ENCODE measurements at places on chromosomes 5 and 9.

- DNase-seq: no peak
Observed at GRCh38 chr5:77087484-77088261, 588 bp upstream of the ZBED3 start.

- DNase-seq: no peak
Observed at GRCh38 chr5:123882965-123883345, 371.0 kb downstream of the CSNK1G3 start.

DNA sequence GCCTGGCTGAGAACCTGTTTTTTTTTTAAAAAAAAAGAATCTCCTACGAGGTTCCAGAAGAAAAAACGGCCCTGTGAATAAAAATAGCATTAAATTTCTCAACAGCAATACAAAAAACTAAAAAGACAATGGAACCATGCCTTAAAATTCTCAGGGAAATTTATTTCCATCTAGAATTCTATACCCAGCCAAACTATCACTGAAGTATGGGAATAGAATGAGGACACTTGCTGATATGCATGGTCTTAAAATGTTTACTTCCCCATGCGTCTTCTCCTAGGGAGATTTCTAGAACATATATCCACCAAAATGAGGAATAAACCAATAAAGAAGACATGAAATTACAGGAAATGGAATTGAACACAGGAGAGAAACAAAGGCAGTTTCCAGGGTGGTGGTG, 16.5 kb upstream of the NSMF start:
- no peak for DNase-seq

DNA sequence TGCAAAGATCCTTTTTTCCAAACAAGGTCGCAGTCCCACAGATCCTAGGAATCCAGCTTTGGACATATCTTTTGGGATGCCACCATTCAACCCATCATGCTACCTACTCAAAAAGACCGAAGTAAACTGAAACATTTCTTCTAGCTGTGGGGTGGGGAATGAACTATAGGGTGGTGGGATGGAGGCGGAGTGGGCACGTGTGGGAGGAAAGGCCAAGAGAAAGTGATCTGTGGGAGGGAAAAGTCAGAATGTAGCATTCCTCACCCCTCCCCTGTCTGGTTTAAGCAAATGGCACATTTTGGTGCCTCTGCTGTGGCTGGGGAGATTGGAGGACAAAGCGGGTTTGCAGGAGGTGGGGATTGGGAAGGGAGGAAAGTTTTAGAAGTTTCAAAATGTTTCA, 59.2 kb upstream of the IL17B start:
- DNase-seq: no peak

DNA sequence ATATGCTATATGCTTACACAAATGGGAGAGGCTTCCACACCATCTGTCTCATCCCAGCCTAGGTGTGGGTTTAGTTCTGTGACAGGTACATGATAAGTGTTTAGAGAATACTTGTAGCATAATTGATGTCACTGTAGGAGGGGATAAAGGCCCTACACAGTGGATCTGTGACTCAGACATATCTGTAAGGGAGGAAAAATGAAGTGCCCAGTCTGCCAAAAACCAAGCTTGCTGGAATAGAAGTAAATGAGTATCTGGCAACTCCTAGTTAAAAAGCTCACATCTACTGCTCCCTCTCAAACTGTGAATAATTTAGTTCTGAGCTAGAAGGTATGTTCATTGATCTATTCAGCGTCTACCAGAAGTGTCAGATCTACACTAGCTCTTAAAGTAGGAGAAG, 38.9 kb upstream of the FAM174A start:
- no peak for DNase-seq

- no peak for DNase-seq
Observed at GRCh38 chr9:84671586-84672521, 2.3 kb downstream of the NTRK2 start.

DNA sequence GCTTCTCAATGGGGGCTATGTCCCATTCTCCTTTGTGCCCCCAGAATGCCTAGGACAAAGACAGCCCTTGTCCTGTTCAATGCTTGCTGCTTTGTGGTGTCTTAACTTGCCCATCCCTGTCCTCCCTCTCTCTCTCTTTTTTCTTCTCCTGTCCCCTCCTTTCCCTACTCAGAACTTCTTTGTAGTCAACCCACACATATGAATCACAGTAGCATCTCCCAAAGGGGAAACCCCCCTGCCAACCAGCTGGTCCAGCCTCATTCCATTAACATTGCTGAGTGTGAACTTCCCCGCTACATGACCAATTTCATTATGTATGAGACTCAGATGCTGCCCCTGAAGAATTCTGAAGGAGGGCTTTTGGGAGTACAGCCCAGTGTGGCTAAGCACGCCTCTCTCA, 408.3 kb downstream of the ENC1 start:
- no peak for DNase-seq

- no peak for DNase-seq
Observed at GRCh38 chr9:36559036-36559695, 13.5 kb upstream of the MELK start.

DNA sequence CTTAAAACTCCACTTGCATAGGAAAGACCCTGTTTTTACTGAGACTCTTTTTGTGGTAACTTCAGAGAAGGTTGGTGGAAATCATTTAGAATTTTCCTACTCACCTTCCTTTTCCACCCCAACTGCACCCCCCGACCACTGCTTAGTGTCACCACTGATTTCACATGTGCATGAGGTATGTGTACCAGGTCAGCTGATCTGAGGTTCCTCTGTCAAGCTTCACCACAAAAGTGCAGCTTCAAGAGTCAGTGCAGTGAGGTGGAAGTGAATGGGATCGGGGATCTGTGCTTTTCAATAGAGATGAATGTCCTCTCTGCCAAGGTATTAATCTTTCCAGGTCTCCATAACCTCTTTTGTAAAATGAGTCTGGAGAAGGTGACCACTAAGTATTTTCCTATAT, 260.5 kb upstream of the WWC1 start:
- no peak for DNase-seq

GRCh38 chr5:169548315-169548714, 35.3 kb upstream of the SPDL1 start:
- DNase-seq: no peak

- DNase-seq: no peak
Observed at GRCh38 chr5:102858808-102859207, 103.7 kb downstream of the PAM start.

GRCh38 chr5:154384480-154385235, 61.1 kb upstream of the SAP30L start:
- DNase-seq: peak; percentile 41

DNA sequence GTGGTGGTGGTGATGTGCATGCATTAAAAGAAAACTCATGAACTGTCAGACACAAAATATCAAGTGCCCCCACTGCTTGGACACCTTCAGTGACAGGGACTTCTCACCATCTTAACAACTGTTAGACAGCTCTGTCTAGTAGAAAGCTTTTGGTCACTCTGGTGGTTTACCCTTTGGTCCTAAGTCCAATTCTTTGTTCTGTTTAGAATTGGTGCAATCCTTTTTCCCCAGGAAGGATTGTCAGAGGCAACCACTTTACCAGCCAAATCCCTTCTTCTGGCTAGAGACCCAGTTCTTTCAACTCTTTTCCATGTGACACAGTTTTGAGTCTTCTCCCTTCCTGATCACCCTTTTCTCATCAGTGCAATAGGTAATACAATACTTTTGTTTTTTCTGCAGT, 140.2 kb downstream of the SEC61B start:
- no peak for DNase-seq

GRCh38 chr5:42621242-42621641, 135.4 kb upstream of the CCDC152 start:
- DNase-seq: no peak

GRCh38 chr9:26975728-26976707, 19.8 kb downstream of the IFT74 start:
- DNase-seq: peak; percentile 33

DNA sequence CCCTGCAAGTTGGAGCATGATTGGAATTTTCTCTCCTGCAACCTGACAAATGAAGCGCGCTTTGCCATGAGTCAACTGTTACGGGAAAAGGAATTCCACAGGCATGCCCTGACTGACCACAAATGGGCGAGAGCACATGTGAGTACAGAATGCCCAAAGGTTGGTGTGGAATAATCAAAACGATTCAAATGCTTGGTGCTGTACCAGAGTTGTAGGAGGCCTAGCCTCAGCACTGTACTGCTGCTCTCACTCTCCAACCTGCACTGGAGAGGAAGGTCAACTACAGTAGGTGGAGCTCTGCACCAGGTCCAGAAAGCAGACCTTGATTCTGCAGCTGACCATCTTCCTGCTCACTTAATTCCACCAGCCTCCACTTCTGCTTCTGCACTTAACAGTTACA, 406.9 kb upstream of the ACTBL2 start:
- DNase-seq: no peak

- DNase-seq: no peak
Observed at GRCh38 chr5:107514305-107514704, 156.4 kb downstream of the EFNA5 start.

DNA sequence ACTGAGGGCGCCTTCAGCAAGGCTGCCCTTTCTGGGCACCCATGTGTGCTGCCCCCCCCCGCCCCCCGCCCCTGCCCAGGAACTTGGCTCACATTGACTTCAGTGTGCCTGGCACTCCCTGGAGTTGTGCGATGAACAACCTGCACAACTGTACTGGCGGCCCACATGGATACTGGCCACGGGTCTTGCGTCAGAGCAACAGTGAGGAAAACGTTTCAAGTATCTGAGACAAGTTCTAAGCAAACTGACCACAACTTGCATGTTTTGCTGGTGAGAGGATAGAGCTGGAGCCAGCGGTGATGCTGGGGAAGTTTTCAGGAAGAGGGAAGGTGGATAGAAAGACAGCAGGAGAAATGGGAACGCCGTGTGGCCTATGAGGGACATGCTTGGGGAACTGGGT, 45.4 kb downstream of the HABP4 start:
- DNase-seq: no peak

DNA sequence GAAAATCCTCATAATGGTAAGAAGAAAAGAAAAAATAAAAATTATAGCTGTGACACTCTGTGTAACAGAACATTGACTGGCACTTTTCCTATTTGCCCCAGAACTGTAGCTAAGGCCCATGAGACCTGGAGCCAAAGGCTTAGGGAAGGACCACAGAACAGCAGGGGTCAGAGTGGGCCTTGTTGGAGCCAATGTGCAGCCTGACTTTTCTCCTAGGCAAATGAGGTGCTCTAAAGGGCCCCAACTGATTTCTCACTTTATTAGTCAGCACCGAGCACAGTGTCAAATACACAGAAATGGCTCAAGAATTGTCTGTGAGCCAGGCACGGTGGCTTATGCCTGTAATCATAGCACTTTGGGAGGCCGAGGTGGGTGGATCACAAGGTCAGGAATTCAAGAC, 4.0 kb upstream of the MEGF9 start:
- DNase-seq: no peak

DNA sequence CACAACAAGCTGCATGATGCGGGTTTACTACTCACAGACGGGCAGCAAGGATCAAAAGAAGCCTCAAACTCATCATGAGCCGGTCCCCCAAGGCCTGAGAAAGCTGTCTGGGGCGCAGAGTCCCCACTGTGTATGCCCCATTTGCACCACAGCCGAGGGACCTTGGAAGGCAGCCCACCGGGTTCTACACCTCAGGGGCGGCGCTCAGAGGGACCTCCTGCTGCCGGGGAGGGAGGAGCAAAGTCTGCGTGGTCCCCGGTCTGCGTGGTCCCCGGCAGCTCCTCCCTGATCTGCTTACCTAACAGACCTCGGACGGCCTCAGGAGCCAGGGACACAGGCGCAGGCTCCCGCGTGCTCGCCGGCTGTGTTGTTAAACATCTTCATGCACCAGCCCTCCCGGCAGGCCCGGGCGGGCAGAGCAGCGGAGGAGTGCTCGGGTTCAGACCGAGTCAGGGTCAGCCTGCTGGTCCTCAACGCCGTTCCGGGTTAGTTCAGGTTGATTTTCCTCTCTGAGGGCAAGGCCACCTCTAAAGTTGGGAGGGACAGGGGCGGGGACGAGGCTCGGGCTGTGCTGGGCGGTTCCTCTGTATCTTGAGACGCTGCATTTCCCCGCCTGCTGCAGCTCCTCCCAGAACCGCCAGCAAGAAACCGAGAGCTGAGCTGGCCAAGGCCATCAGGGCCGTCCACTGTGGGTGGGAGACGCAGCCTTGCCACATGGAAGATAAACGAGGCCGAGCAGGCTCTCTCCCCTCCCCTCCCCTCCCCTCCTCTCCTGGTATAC, 74.6 kb downstream of the MRPL36 start:
- peak; percentile 20 for DNase-seq

DNA sequence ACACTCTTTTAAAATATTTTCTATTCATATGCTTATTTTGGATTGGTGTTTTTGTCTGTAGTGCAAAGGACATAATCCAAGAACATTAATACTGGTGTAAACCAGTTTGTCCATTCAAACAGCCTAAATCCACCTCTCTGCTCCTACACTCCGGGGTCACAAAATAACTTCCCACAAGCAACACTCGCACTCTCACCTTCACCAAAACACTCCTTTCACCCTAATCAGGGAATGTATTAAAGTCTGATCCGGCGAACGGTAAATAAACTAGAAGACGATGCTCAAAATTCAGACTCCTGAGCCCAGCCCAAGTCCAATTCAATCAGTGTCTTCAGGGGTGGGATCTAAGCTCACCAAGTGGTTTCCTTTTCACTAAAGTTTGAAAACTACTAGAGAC, 649 bp downstream of the AP3B1 start:
- no peak for DNase-seq

- no peak for DNase-seq
Observed at GRCh38 chr9:12759761-12760160, 15.1 kb upstream of the LURAP1L start.

GRCh38 chr9:121510766-121511550, 11.3 kb upstream of the GGTA1 start:
- DNase-seq: no peak

Data from CD4-positive, alpha-beta T cell treated with Interleukin-21 for 1 hour (primary cell).